ENCODE measurements at places on chromosomes 1 and 21. TPM values are rescaled to one million over a fixed set of nuclear protein-coding genes. Genes with fewer than 3 reads are reported as not detected.

The COL11A1 gene
- total RNA-seq, result 55.6 TPM

The PRDM16 gene
- total RNA-seq, result 0.27 TPM

The CLDN14 gene
- 0.87 TPM for total RNA-seq

The KCNK2 gene
- total RNA-seq, result 11.0 TPM

The CD52 gene
- 0.76 TPM for total RNA-seq

The C1orf141 gene
- 0.14 TPM for total RNA-seq

The PDZK1IP1 gene
- total RNA-seq, result not detected

The SH2D2A gene
- total RNA-seq, result 0.50 TPM

The UAP1 gene
- 64.4 TPM for total RNA-seq

The ZNF648 gene
- 0.27 TPM for total RNA-seq

The SEMA4A gene
- total RNA-seq, result 9.5 TPM

The SYPL2 gene
- 0.38 TPM for total RNA-seq

The TRNP1 gene
- total RNA-seq, result 28.9 TPM

The EPS8L3 gene
- not detected for total RNA-seq

The S100A5 gene
- not detected for total RNA-seq

The PCNX2 gene
- total RNA-seq, result 36.9 TPM

The RIPK4 gene
- 0.49 TPM for total RNA-seq

The CYP4A22 gene
- not detected for total RNA-seq

The OR2T33 gene
- 0.67 TPM for total RNA-seq
